ENCODE measurements at places on chromosomes 4 and X.

- DNase-seq: no peak
These were observed 30.9 kb downstream of the SLAIN2 start for GRCh38 chr4:48372272-48372671.

DNA sequence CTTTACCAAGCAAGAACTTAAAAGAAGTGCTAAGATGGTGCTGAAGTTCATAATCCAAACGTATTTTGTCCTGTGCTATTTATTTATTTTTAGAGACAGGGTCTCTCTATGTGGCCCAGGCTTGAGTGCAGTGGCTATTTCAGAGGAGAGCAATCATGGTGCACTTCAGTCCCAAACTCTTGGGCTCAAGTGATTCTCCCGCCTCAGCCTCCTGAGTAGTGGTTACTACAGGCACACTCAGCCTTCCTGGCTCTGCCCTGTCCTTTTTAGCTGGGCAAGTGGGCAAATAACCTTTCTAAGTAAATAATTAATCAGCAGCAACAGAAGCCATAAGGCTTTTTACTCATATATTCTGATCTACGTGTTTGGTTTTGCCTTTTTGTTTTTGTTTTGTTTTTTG lies 2.6 kb downstream of the NSD2 start:
- no peak for DNase-seq

DNA sequence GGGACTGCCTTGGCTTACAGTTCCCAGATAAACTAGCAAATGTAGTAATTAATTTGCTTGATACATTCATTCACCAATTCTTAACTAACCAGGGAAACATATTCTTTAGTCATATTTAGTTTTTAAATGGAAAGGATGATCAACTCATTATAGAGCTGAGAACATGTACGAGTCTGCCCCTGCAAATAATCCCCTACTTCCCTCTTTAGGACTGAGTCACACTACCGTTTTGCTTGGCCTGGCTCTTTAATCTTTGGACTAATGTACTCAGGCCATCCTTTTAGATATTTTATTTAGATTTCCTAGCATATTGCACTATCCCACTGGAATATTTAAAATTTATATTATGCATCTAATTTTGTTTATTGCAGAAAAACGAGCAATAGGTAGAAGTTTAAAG lies 105.5 kb upstream of the LCORL start:
- no peak for DNase-seq

GRCh38 chr4:142129473-142129872 lies 493.1 kb downstream of the IL15 start:
- DNase-seq: no peak
